ENCODE measurements at places on chromosomes 12 and 14.

GRCh38 chr12:110809149-110809548 is 37.6 kb upstream of the CCDC63 start:
- no peak for DNase-seq

DNA sequence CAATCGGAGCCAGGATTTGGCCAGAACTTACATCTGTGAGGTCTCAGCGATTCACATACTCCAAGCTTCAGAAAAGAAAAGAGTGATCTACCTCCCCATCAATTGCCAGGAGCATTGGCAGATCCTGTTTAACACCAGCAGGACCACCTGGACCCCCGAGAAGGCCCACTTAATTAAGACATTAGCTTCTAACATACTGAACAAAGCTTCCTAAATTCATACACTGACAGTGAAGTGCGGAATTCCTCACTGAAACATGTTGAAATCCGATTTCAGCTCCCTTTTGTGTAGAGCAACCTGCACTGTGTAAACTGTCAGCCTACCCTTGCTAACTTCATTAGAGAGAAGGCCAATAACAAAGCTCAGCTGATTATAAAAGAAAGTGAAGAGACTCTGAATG is 274.0 kb downstream of the NOVA1 start:
- no peak for DNase-seq

GRCh38 chr14:74488786-74489397 is 4.2 kb downstream of the NPC2 start:
- DNase-seq = no peak

DNA sequence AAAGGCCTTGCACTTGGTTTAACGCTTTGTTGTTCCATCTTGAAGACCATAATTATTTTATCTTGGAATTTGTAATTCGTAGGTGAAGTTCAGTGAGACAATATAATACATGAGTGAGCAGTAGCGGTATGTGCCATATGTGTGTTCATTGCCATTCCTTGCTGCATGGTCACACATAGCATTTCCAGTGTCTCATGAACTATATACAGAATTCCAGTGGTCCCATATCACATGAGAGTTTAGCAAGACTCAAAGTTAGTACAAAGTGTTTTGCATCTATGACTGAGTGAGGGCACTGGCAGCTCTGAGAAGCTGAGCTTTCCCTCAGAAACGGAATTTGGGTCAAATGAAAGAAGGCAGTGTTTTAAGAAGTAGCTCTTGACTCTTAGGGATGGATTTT is 359.8 kb downstream of the FOXG1 start:
- DNase-seq = no peak

GRCh38 chr12:121465921-121466793 is 66.2 kb downstream of the RNF34 start:
- no peak for DNase-seq

DNA sequence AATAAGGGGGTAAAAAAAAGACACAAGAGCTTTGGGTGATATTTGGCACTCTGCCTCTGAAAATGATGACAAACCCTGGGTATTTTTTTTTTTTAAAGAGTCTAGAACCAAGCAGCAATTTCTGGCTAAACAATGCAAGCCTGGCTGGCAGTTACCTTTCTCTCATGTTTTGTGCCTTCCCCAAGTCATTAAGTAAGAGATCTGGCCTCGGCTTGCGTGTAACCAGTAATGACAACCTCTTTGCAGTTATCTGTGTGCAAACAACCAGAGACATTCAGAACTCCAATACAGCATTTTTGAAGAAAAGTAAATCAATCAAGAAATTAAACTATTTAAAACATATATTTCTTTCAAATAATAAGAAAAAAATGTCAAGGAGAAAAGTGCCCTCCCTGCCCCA is 167.5 kb downstream of the KCNC2 start:
- no peak for DNase-seq

DNA sequence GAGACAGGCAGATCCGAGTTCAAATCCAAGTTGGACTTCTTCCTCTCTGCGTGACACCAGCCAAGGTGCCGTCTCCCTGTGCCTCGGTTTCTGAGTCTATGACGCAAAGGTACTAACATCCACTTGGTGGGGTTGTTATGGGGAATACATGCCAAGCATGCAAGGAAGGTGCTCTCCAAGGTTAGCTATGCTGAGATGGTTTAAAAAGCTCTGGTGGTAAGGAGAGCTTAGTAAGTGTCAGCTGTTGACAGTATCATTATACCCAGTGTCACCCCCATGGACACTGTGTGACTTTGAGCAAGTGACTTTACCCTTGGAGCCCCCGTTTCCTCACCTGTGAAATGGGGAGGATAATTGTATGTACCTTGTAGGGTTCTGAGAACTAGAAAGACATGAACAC is 22.2 kb downstream of the MMAB start:
- DNase-seq = no peak

- DNase-seq = no peak
Measured at GRCh38 chr12:25455696-25456095, 97.4 kb downstream of the LMNTD1 start.

- no peak for DNase-seq
Measured at GRCh38 chr12:119328111-119328510, 6.4 kb upstream of the CCDC60 start.

DNA sequence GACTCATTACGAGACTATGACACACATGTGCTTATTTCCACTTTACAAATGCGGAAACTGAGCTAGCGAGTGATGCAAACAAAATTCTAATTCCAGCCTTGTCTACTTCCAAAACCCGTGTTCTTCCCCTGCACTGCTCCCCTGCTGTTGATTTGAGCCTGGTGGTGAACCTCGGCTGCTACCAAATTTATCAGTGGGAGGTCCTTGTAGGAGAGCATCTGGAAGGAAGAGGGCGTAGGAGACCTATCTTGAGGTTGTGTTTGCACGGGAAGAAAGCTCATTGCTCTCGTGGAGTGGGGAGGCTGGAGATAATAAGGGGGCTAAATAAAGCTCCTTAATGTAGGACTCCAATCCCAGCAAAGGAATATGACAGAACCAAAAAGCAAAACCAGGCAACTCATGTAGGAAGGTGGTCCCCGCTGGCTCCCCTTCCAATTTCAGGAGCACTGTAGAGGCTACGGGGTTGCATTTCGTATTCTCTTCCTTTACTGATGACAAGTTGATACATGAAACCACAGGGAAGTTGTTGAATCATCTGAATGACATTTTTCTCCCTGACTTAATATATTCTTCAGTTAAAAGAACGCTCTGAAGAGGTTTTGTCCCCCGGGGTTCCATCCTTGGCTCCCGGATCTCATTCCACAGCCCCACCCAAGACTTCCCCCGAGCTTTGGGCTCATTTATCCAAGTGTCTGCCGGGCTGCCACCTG is 52.6 kb downstream of the FZD10 start:
- DNase-seq = no peak

DNA sequence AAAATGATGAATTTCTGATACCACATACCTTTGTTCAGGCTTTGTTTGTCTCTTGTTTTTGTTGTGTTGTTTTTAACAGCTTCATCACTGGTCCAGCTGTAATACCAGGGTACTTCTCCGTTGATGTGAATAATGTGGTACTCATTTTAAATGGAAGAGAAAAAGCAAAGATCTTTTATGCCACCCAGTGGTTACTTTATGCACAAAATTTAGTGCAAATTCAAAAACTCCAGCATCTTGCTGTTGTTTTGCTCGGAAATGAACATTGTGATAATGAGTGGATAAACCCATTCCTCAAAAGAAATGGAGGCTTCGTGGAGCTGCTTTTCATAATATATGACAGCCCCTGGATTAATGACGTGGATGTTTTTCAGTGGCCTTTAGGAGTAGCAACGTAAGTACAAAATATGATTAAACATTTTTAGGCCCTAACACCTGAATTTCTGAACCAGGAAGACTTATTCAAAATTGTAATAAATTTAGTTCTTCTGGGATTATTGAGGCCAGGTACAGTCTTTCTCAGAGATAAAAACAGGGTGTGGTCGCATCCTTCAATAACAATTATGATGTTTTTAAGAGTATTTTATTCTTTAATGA is 22.4 kb downstream of the RXYLT1 start:
- no peak for DNase-seq

- DNase-seq = no peak
Measured at GRCh38 chr14:21024585-21025370, at the start of gene NDRG2. NDRG2 (minus strand) TSS chr14:21025061; CDS start chr14:21023315, 1,746 bp downstream.

- no peak for DNase-seq
Measured at GRCh38 chr12:16472631-16473030, 125.2 kb downstream of the MGST1 start.
